Left lung (tissue), 14 donors: ENCODE measurements at places on chromosomes 12 and 14. TPM values are rescaled to one million over a fixed set of nuclear protein-coding genes. Genes with fewer than 3 reads are reported as not detected.

- no peak for DNase-seq
These were observed 19.3 kb upstream of the BICD1 start for GRCh38 chr12:32087306-32087705.

The HOXC4 gene
- polyA plus RNA-seq: 5.2 TPM

The ACOT4 gene
- 0.72 TPM for polyA plus RNA-seq

DNA sequence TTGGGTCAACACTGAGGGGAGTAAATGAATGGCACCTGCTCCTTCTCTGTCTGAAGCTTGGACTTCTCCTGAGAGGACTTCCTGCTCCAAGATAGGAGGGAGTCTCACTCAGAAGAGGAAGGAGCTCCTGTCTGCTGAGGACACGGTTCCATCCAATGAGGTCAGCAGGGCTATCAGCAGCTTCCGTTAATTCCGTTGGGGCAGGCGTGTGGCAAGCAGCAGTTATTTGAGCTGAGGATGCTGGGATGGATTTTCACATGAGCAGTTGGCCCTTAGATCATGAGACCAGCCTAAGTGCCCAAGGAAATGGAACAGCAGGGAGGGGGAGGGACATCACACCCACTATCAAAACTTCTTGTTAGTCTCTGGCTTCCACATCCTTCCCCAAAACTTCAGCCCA is 159.0 kb upstream of the PZP start:
- DNase-seq: no peak

- DNase-seq: no peak
These were observed 1.4 kb upstream of the MAP4K5 start for GRCh38 chr14:50533806-50534205.

The C14orf132 gene
- 28.5 TPM for polyA plus RNA-seq

The ABCC9 gene
- polyA plus RNA-seq: 19.2 TPM

The TMEM233 gene
- 2.5 TPM for polyA plus RNA-seq

The PLEK2 gene
- polyA plus RNA-seq: 6.7 TPM

The CCDC38 gene
- 1.0 TPM for polyA plus RNA-seq

GRCh38 chr14:51613416-51613815 is 38.3 kb upstream of the FRMD6 start:
- no peak for DNase-seq

The PRKCH gene
- 37.9 TPM for polyA plus RNA-seq

DNA sequence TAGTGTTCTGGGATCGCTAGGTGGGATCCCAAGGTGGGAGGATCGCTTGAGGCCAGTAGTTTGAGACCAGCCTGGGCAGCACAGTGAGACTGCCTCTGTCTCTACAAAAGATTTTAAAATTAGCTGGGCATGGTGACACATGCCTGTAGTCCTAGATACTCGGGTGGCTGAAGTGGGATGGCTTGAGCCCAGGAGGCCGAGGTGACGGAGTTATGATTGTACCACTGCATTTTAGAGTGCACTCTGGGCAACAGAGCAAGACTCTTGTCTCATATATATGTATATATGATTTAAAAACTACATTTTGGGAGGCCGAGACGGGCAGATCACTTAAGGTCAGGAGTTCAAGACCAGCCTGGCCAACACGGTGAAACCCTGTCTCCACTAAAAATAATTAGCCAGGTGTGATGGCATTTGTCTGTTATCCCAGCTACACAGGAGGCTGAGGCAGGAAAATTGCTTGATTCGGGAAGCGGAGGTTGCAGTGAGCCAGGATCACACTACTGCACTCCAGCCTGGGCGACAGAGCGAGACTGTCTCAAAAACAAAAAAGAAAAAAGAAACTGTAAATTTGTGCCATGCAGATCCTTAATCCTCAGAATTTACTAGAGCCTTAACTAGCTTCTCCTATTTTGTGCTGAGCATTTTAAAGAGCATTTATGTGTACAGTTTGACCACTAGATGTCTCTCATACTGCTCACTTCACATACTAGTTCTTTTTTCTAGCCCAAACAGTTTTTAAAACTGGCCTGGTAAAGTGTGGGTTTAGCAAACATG is 114.8 kb downstream of the MON2 start:
- no peak for DNase-seq

- DNase-seq: no peak
These were observed 179.6 kb upstream of the PDZRN4 start for GRCh38 chr12:41008472-41008871.

DNA sequence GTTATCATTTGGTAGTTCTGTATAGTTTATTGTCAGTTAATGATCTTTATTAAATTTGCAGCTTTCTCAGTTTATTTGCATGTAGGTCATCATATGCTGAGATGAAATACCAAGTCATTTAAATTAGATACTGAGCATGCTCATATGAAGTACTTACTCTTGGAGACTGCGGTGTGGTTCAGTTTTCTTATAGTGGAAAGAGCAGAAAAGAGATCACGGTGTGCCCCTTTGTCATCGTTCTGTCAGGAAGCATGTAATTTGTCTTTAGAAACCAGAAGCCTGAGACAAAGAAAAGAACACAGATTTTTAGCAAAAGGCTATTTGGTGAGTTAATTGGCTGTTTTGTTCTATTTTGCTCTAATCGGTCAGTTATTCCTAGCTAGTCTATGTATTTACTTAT is 75.6 kb downstream of the PLEKHA5 start:
- DNase-seq: no peak

DNA sequence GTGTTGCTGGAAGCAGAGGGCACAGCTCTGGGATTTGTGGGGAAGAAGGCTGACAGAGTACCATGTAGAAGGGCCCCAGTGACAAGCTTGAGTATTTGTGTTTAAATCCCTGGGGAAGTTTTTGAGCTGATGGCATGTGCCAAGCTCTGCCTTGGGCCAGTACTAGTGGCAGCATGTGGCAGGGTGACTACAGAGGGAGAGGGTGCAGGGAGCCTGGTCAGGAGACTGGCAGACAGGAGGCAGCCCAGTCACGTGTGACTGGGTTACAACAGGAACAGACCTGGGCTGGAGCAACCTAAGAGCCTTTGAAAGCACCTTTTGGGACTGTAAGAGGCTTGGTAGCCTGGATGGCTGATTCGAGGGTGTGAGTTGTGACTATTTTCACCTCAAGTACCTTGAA is 112.1 kb downstream of the TSPAN9 start:
- no peak for DNase-seq

- DNase-seq: no peak
These were observed 47.8 kb downstream of the ACSS3 start for GRCh38 chr12:81125691-81126090.

- peak; percentile 92 for DNase-seq
These were observed at the start of gene KRT80 for GRCh38 chr12:52191841-52192791. Gene KRT80, minus strand, starts transcription at chr12:52192014. Its CDS starts 112 bp downstream, at chr12:52191902.
